NCI-H1048 (cell line): ENCODE measurements at places on chromosomes 16 and 17.

GRCh38 chr16:67397036-67397801, 3.9 kb upstream of the TPPP3 start:
- DNase-seq: no peak

- no peak for DNase-seq
Observed at GRCh38 chr16:11066261-11066870, 122.0 kb downstream of the CLEC16A start.

DNA sequence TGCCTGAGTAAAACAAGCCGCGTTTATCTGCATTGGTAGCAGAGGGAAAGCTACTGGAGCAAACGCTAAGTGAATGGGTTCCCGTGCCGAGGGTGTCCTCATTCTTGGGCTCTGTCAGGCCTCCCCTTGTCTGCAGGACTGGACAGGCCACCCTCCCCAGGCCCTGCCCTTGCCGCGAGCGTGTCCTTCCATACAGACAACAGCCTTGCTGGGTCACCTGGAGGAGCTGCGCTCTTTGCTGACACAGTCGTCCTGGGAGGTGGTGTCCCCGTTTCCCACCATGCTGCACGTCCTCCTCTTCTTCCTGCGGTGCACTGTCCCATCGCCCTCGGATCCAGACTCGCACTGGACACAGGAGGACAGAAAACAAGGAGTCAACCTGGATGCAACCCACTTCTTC, 7.8 kb upstream of the MXRA7 start:
- no peak for DNase-seq

DNA sequence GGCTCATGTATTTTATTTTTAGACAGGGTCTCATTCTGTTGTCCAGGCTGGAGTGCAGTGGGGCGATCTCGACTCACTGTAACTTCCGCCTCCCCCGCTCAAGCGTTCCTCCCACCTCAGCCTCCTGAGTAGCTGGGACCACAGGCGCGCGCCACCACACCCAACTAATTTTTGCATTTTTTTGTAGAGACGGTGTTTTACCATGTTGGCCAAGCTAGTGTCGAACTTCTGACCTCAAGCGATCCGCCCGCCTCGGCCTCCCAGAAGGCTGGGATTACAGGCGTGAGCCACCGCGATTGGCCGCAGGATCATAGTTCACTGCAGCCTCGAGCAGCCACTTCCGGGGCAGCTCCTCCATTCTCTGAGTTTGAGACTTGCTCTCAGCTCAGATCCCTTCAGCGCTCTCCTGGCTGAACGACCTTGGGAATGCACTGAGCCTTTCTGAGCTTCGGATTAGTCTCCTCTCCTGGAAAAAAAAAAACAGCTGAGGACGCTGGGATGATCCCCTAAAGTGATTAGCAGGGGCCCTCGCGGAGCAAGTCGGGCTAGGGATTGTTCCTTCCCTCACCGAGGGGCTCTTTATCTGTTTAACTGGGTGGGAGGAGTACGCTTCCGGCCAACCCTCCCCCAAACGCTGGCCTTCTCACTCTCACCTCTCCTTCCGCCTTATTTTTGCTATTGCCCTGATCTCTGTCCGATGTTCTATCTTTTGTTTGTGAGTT, 1.1 kb upstream of the PKMYT1 start:
- no peak for DNase-seq

DNA sequence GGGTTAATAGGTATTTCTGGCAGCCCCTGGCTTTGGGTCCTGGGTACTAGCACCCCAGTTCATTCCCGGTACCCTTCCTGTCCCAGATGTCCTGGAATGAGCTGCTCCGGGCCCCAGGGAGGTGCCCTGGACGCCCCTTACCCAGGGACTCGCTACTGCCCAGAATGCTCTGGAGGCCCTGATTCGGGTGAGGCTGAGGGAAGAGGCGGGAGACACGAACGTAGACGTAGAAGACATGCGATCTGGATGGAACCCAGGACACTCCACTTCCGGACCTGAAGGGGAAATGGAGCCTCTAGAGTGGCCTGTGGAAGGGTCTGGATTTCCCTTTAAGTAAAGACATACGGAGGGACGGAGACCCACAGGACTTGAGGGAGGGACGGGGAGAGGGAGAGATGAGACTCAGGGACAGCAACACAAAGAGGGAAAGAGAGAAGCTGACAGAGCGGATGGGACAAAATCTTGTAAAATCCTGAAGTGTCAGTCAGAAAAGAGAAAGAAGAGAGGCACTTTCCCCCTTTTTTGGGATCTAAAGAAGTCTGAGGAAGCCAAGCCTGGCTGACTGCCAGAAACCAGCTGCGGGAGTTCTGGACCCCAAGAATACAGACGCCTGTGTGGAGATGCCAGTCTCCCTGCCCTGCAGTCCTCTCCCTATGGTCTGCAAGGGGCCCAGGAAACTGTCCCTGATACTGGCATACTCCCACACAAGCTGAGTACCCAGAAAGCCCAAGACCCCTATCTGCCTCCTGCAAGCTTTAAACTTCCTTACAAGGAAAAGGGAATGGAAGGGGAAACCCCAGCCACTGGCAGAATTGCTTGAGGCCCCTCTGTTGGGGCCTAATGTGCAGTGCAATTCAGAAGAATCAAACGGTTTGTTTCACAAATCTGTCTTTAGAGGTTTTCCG, 1.0 kb upstream of the HOXB13 start:
- DNase-seq: no peak

DNA sequence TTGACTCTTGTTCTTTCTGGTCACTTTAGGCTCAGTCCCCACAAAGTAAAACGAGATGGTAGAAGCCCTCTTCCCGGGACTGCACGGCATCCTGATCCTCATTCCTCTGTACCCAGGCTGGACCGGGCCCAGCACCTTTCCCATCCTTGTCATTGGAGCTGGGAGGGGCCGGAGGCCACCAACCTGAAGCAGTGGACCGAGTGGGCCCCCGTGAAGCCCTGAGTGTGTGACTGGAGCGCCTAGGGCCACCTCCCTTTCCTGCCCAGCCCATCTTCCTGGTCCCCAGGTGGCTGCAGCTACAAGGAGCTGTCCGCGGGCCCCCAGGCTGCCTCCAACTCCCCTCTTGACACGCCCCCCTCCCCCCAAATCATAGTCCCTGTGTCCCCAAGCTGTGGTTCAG, 17.1 kb upstream of the CD300A start:
- no peak for DNase-seq

DNA sequence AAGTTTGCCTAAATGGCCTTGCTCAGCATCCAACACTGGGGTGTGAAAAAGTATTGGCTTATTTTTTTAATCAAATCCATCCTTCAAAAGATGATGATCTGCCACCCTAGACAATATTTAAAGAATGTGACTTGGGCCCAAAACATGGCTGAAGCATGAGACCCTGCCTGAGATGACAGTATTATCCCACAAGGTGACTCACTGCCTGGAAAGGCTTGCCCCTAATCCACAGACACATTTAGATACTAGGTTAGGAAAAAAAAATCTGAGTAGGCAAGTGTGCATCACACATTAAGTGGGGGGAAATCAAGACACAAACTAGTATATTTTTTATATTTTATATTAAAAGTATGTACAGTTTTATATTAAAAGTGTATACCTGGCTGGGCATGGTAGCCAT, 38.4 kb downstream of the TOM1L2 start:
- no peak for DNase-seq

- DNase-seq: no peak
Observed at GRCh38 chr16:79045191-79045590, 555.3 kb downstream of the MAF start.

GRCh38 chr17:632560-632959, 82.1 kb downstream of the VPS53 start:
- no peak for DNase-seq

- DNase-seq: no peak
Observed at GRCh38 chr16:30179931-30180330, 3.5 kb upstream of the CORO1A start.

GRCh38 chr17:58323366-58324055, 5.1 kb downstream of the TSPOAP1 start:
- no peak for DNase-seq

GRCh38 chr17:51613255-51613654, 352.9 kb downstream of the UTP18 start:
- no peak for DNase-seq

GRCh38 chr17:66507982-66508760, 205.8 kb downstream of the PRKCA start:
- DNase-seq: no peak

- DNase-seq: no peak
Observed at GRCh38 chr17:27206447-27206846, 87.5 kb upstream of the WSB1 start.

DNA sequence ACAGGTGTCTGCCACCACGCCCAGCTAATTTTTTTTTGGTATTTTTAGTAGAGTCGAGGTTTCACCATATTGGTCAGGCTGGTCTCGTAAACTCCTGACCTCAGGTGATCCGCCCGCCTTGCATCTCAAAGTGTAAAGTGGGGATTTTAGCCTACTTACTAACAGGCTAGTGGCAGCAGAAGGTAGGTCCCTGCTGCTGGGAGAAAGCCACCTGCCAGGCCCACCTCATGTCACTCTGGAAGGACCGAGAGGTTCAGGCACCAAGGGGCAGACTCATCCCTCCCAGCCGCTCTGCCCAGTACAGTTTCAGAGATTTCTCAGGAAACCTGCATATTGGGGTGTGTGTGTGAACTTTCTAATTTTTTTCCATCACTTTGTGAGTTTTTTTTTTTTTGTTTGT, 2.1 kb upstream of the RCVRN start:
- no peak for DNase-seq

DNA sequence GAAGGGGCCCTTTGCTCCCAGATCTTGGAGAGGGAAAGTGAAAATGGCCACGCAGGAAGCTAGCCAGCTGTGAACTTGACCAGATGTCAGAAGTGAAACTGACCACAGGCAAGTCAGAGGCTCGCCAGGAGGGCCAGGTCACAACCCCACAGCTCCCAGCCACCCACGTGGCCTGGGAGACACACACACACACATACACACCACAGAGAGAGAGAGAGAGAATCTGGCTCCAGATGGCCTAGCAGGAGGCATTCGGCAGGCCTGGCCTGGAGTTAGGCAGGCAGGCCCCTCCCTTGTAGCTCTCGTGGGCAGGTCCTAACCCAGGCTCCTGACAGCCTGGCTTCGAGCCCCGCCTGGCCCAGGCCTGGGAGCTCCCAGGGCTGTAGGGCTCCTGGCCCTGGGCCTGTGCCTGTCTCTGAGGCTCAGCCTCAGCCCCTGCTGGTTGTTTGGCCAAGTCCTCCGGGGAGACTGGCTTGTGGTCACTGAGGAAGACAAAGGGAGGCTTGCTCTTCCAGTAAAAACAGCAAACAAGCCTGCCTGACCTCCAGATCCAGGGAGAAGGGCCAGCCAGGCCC, 20.2 kb downstream of the NGFR start:
- no peak for DNase-seq

- no peak for DNase-seq
Observed at GRCh38 chr17:61668486-61668885, 77.5 kb upstream of the NACA2 start.

DNA sequence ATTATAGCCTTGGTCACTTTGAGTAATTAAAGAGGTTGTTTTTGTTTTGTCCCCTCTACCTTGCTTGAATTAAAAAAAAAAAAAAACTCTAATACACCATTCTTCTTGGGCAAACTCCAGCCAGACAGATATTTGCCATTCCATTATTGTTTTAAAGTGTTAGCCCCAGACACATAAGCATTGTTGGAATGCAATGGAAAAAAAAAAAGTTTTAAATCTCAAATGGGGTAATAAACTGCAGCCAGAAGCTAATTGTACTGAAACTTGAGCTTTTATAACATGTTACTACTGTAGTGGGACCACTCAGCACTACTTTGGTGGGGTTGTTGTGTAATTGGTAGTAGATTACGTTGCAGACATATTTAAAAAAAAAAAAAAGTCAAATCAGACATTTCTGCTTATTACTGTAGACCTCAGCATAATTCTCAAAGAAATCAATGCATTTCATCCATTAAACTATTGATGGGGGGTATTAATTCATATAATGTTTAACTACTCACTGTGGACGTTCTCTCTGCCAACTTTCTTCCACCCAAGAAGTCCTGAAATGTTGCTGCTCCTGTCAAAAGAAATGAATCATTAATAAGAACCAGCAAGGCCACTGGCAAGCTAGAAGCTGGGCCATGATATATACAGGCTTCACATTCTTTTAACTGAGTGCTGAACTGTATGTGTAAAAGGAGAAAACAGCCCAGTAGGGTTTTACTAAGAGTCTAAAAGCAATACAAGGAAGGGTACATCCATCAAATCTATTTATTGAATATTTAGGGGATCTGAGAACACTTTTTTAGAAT, 626.6 kb upstream of the SOX9 start:
- no peak for DNase-seq

GRCh38 chr17:57379237-57379894, 123.0 kb downstream of the MSI2 start:
- DNase-seq: no peak

DNA sequence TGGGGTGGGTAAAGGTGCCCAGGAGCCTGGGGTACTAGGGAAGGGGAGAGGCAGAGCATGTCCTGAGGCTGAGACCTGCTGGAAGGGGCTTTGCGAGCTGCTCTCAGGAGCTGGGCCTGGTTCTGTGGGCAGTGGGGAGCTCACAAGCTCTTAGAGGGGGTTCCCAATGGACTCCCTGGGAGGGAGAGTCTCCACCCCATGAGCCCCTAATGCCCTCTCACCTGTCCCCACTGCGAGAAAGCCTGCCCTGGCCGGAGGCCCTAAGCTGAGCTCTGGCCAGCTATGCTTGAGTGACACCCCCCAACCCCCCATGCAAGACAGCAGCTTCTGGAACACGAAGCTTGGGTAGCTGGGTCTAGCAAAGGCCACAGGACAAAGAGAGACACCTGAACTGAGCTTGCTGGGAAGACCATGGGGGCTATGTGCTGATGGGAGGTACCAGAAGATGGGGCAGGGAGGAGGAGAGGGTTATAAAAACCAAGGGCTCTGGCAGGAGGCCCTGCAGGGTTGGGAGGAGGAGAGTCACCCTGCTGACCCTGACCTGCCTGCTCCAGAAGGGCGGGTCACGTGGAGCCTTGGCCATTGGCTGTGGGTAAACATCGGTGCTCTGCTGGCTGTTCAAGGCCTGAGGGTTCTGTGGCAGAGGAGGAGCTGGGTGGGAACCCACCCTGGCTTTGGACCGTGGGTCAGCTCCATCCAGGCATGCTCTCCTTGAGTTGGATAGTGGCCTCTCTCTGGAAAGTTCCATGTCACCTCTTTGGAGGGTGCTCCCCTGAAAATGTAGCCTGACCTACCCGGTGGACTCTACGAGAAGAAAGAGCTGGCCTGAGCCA, 106.7 kb downstream of the RAB11FIP4 start:
- no peak for DNase-seq

DNA sequence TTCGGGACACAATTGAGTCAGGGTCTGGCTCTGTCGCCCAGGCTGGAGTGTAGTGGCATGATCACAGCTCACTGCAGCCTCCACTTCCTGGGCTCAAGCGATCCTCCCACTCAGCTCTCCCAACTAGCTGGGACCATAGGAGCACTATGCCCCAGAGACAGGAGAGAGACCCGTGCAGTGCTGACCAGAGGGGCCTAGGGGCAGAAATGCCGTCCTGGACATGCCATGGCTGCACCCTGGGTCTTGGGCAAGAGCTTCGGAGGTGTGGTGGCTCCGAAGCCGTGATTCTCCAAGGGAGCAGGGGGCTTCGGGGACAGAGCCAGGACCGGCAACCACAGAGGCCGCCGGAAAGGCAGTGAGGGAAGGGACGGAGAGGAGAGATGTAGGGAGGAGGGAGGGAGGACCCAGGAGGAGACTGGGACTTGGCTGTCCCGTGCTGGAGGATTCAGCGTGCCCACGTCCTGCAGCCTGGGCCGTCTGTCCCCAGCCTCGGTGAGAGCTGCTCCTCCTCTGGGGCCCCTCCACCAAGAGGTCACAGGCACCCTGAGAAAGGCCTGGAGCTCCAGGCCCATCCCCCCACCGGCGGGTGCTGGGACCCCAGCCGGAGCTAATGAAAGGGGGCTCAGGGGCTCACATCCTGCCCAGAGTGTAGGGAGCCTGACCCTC, 21.9 kb downstream of the TPSD1 start:
- DNase-seq: no peak

GRCh38 chr17:71188811-71189492, 931.9 kb upstream of the SOX9 start:
- no peak for DNase-seq
